T1000 (cell line): ENCODE measurements at places on chromosomes 16 and 17.
A peak's percentile ranks its signal among the peaks of the same experiment; 100 is the strongest.

- no peak for DNase-seq
These were observed 124.2 kb upstream of the SMURF2 start for GRCh38 chr17:64786337-64786736.

DNA sequence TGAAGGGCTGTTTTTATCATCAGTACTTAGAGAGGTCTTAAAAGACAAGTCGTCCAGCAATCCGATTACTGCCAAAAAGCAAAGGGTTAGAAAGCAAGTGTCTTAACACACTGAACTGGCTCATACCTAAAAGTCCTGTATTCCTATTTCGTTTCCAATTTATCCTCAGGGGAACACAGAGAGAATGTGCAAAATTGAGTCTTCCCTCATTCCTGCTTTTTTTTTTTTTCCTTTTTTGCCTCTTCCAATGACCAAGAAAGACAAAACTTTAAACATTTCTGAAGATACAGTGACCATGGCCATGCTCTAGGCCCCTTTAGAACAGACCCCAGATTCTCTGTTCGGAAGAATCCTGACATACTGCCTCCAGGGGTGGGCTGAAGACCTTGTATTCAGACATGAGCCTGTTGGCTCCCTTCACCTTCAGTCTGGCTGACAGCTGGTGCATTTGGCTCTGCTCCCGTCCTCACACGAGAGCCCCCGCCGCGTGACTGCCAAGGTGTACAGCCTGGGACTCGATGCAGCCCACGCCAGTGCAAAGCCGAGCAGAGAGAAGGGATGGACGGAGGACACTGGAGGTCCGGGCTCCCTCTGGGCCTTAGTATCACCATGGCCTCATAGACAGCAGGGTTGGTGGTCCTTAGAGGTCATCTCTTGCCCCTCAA, 47.0 kb downstream of the COTL1 start:
- no peak for DNase-seq

GRCh38 chr17:40511667-40512220, 10.3 kb upstream of the TNS4 start:
- no peak for DNase-seq

- DNase-seq: no peak
These were observed 3.5 kb upstream of the ABR start for GRCh38 chr17:1183171-1183873.

DNA sequence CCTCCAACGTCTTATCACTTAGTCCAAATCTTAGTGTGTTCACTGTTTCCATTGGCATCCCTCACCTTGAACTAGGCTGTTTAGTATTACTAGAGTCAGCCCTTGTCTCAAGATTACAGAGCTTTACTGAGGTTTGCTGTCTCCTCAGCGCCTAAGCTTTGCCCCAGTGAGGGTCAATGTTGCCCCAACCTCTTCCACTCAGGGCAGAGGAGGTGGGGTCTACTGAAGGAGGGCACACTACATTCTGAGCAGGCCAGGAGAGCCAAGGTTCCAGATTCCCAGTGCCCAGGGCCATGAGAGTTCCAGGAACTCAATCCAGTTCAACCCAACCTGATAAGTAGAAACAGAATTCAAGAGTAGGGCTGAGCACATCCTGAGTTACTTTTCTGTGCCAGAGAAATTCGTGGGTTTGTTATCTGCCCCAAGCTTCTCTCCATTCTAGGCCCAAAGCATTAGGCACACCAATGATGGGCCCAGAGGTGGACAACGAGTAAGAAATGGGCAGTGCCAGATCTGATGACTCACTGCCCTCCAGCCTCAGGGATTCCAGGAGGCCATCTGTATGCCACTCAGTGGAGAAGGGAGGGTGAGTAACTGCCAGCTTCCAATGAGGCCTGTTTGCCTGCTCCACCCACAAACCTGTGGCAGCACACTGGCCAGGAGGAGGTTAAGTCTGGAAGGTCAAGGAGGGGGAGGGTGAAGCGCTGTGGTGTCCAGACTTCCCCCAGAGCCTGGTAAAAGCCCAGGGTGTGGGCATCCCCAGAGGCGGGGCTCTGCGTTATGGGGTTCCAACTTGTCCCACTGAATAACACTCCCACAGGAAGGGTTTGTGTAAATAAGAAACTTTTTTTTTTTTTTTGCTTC, 8.2 kb downstream of the TUBG2 start:
- DNase-seq: peak; percentile 86
